Activated CD8-positive, alpha-beta memory T cell treated with anti-CD3 and anti-CD28 coated beads for 4 hours (primary cell): ENCODE measurements at places on chromosomes 16 and 17.

DNA sequence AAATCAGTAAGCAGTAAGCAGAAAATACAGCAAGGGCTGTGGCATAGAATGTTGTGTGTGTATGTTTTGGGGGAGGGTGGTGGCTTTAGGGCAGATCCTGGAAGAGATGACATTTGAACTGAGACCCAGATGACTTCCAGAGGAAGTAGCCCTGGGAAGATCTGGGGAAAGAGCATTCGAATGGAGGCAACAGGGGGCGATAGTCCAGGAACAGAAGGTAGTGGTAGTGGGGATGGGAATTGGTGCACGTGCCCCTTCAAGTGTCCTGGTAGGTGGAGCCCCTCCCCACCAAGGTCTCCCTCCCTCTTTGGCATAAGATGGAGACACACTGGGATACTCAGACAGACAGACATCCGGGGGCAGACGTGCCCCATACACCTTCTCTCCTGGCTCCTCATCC, 14.1 kb downstream of the ARHGEF15 start:
- no peak for DNase-seq

- no peak for DNase-seq
These were observed 771 bp upstream of the OVCA2 start for GRCh38 chr17:2040942-2041560.

DNA sequence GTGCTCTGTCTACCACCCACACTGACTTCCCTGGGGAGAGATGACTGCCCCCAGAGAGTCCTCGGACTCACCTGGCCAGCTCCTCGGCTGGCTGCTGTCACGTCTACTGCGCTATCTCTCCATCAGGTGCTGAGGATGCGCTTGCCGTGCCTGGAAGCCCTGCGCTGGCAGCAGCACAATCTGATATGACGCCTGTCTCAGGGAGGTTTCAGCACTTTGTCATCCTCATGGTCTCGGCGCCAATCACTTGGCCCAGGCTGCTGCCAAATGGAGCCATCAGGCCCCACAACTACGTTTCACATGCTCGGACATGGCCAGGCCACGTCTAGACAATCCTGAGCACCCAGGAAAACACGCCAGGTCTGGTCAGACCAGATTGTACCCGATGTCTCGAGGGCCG, 46.7 kb downstream of the FOXL1 start:
- DNase-seq, result no peak

- DNase-seq, result no peak
These were observed 26.1 kb upstream of the FASN start for GRCh38 chr17:82124101-82124500.

DNA sequence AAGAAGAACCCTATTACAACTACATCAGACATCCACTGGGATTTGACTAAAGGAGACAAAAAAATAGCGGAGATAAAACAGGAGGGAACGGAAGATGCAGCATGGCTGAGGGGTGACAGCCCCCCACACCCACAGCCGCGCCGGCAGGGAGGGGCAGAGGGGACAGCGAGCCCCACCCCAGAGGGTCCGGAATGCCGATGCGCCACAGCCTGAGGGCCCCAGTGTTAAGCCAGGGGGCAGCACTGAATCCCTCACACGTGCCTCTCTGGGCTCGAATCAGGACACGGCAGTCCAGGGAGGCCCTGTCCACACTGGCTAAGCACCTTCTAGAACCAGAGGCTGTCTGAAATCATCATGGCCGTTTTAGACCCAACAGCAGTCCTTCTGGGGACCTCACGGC, 18.8 kb downstream of the MAP1LC3B start:
- DNase-seq, result no peak

DNA sequence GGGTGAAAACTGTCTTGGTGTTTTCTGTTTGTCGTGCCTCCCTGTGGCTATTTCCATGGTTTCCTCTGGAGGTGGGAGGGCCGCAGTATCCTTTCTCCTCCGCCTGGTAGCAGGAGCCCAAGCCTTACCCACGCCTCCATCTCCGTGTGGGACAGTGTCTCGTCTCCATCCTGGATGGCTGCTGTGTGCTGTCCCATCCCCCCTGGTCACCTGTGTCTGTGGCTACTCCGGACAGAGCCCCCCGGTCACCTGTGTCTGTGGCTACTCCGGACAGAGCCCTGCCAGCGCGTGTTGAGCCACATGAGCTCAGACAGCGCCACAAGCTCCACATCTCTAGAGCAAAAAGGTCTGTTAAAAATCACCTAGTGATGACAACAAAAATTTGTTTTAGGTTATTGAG, 198.2 kb upstream of the CHMP6 start:
- no peak for DNase-seq

DNA sequence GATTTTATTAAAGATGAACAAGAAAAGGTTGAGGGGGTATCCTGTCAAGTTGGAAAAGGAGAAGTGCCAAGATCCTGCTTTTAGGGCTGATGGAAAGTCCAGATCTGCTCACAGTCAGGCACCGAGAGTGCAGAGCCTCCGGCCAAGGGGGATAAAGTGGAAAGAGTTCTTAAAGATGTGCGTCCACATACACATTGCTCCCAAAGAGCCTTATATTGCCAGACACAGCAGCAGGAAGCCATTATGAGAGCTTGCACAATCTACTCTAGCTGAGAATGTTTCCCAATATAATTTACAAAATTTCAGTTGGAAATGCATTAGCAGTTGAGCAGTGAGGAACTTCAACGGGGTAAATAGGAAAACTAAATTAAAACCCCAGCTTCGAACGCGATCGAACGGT, 95.6 kb downstream of the SALL1 start:
- no peak for DNase-seq

DNA sequence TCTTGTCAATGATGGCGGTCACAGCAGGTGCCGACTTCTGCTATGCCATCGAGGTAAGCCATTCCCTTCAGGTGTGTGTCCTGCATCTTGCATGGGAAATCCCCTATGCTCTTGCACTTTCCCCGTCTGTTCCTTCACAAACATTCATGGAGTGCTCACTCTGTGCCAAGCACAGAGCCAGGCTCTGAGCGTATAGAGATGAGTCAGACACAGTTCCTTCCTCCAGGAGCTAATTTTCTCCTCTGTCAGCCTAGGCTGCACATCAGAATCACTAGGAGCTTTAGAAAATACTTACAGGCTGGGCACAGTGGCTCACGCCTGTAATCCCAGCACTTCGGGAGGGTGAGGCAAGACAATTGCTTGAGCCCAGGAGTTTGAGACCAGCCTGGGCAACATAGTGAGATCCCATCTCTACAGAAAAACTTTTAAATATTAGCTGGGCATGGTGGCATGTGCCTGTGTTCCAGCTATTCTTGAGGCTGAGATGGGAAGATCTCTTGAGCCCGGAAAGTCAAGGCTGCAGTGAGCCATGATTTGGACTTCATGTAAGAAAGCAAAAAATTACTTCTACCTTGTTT, 14.1 kb downstream of the PRMT7 start:
- no peak for DNase-seq

DNA sequence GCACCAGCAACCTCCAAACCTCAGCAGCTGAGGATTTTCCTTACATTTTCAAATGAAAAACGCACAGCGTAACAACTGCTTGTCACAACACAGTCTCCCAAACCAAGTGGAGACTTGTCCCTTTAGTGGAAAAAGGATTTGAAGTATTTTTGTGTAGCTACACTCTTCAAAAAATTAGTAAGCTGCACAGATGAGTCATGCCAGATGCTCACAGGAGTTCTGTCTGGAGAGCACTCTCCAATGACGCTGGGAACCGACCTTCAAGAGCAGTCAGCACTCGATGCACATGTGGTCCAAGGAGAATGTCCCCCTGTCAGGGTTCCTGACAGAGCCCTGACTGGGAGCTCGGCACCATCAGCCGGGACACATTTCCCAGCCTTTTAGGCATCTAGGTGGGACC, 39.8 kb downstream of the MAP1LC3B start:
- no peak for DNase-seq

DNA sequence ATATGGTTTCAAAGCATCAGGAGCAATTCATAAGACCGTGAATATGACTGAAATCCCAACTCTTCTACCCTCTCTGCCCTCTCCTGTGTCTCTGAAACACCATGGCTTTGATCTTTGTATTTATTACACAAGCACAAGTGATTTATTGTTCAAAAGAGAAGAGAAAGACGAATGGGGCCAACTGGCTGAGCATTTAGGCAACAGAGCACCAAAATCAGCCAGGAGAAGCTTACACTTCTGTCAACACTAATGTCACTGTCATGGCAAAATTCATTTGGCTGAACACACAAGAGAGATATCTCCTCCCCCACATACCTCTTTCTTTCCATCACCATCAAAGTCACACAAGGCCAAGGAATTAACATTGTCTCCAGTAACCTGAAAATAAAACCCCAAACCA, 9.3 kb downstream of the BBS2 start:
- no peak for DNase-seq

DNA sequence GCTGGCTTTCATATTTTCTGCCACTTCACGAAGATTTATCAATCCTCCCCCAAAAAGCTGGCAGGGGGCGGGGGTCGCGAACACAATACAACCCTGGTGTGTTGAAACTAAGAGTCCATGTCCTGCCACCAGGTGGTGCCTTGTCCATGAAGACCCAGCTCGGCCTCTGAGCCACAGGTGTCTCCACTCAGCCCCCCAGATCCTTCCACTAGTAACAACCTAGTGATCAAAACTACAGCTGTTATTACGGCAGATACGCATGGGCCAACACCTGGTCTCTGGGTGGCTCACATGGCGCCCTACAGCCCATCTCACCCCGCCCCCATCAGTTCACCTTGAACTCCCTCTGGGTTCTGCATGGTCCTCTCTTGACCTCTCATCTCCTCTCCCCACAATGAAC, 27.7 kb downstream of the USP7 start:
- DNase-seq, result no peak

GRCh38 chr16:56744996-56745640, 15.2 kb downstream of the NUP93 start:
- no peak for DNase-seq

DNA sequence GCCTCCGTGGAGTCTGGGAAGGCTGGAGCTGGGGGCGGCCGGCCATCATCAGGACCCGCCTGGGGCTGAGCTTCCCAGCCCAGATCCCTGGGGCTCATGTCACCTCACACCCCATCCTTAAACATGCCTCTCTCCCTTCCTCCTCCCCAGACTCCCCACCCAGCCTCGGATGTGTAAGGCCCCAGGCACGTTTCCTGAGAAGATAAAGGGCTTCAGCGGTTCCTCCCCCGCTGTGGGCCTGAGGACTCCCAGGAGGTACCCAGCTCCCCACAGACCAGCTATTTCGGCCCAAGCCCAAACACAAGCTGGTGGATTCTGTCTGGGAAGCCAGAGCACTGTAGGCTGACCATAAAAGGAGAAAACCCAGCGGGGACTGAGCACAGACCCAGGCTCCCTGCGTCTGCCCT, 49.2 kb downstream of the MYH11 start:
- DNase-seq, result no peak

- no peak for DNase-seq
These were observed 72.7 kb downstream of the ABCC1 start for GRCh38 chr16:16021988-16022682.

GRCh38 chr16:83967838-83968305, at the start of gene NECAB2:
Gene NECAB2, plus strand, starts transcription at chr16:83968244. Its CDS starts 405 bp downstream, at chr16:83968649.
- DNase-seq, result no peak

- no peak for DNase-seq
These were observed 34.8 kb downstream of the MMD start for GRCh38 chr17:55386796-55387332.

- no peak for DNase-seq
These were observed 105.3 kb downstream of the VPS53 start for GRCh38 chr17:609232-609810.

DNA sequence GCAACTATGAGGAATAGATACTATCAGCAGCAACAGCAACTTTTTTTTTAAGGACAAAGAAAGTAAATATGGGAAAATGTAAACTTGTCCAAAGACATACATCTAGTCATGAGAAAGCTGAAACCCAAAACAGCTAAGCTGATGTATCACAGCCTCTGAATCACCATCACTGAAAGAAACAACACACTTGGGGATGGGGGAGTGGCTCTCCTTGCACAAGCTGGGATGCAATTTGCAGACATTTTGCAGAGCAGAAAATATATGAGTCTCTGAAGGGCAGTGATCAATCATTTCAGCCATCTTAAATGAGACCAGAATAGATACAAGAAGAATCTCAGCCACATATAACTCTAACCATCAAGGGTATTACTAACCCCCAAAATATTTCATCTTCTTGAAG, 79.1 kb downstream of the GRIN2A start:
- DNase-seq, result no peak

GRCh38 chr17:2084036-2084765, 29.3 kb downstream of the HIC1 start:
- no peak for DNase-seq

- DNase-seq, result no peak
These were observed 183.2 kb downstream of the C16orf78 start for GRCh38 chr16:49556606-49557446.

- DNase-seq, result no peak
These were observed 17.6 kb downstream of the CES1 start for GRCh38 chr16:55815320-55815719.

DNA sequence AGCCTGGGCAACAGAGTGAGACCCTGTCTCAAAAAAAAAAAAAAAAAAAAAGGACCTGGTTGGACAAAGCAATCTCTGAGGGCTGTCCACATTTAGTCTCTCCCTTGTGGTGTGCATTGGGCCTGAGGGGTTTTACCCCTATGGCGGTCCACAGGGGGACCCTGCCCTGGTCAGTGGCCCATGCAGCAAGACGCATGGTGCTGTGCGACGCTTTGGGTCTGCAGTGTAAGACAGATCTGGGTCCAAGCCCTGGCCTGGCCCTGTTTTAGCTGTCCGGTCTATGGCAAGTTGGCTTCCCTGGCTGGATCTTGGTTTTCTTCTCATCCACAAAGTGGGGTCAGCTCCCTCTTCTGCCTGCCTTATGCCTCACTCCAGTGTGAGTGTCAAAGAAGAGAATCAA, 123.2 kb upstream of the NLRP1 start:
- no peak for DNase-seq

DNA sequence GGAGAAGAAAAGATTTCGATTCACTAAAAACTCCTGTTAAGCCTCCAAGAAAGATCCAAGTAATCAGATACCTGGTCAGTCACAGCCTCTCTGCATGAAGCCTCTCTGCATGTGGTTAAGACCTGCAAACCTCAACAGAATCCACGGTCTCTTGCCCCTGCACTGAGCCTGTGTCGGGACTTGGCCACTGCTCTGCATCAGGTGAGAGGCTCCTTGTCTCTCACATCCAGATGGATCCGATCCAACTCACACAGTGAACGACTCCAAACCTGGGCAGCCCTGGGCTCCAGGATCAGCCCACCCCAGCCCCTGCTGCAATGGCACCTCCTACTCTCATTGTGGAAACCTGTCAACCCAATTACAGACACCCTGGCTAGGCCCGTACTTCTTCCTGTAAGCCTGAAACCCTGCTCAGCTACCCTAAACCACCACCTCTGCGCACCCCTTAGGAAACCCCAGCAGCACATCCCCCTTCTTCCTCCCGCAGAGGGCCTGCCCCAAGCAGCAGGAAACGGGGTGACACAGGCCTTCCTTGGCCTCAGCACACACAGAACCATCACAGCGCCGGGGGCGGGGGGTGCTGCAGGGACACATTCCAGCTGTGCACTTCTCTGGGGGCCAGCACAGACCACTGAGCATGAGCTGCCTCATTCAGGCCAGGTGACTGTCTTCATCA, 129.5 kb downstream of the ANKRD11 start:
- peak; percentile 53 for DNase-seq

GRCh38 chr17:61155590-61156237, 243.9 kb upstream of the TBX2 start:
- no peak for DNase-seq

GRCh38 chr16:10968498-10968897, 24.1 kb downstream of the CLEC16A start:
- no peak for DNase-seq
